ENCODE measurements at places on chromosomes 3 and 15. TPM values are rescaled to one million over a fixed set of nuclear protein-coding genes. Genes with fewer than 3 reads are reported as not detected.
A peak's percentile ranks its signal among the peaks of the same experiment; 100 is the strongest.

LRRC31 gene
- not detected for total RNA-seq

UMPS gene
- 127 TPM for total RNA-seq

TMEM108 gene
- total RNA-seq: 0.49 TPM

DNA sequence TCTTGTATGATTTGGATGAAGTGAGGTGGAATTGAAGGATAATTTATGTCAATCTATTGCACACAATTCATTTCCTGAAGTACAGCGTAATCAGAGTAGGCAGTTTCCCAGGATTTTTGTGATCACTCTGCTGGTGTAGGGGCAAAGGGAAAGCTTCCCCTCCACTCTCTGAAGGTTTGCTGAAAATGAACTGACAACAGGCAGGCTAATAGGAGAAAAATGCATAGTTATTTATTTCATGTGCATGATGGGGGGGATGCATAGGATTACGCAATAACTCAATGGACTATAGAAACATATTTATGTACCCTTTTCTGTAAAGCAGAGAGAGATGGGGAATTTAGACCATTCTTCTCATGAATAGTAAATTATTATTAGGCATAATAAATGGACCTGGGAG lies 872.9 kb downstream of the NAALADL2 start:
- no peaks in the 10 kb centered on the region for H3K36me3 ChIP-seq
- no peaks in the 10 kb centered on the region for H3K27me3 ChIP-seq
- no peak overlapping the region for H3K27ac ChIP-seq
- no peak overlapping the region for H3K4me3 ChIP-seq
- no peak for DNase-seq

GRCh38 chr3:195921334-195921791 lies 13.0 kb upstream of the TNK2 start:
- no peak overlapping the region for H3K4me3 ChIP-seq
- no peaks in the 10 kb centered on the region for H3K27me3 ChIP-seq
- H3K27ac ChIP-seq: no peak overlapping the region
- H3K36me3 ChIP-seq: no peaks in the 10 kb centered on the region
- H3K4me1 ChIP-seq: no peaks in the 10 kb centered on the region

DNA sequence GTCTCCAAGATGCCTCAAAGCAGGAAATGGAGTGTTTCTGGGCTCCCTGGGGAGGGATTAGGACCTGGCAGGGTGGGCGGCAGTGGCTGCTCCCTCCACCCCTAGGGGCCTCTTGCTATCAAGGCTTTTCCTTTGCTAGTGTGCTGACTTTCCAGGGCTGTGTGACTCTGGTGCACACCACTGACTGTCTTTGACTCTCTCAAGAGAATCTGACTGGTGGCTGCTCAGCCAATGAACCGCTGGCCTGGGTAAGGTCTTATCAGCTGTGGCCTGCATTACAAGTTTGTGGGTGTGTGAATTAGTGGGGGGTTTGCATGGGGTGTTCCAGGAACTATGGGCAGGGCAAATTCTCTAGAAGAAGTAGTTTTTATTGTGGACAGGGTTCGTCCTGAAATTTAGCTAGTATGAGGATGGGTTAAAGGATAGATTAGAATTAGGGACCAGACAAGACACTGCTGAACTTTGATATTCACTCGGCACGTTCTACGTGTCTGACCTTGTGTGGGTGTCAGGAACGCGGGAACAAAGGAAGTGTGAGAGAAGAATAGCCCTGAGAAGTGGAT lies 29.5 kb downstream of the SIAH2 start:
- peaks cover 5% of the 10 kb centered on the region for H3K4me1 ChIP-seq
- H3K4me3 ChIP-seq: no peak overlapping the region
- no peaks in the 10 kb centered on the region for H3K27me3 ChIP-seq

DNA sequence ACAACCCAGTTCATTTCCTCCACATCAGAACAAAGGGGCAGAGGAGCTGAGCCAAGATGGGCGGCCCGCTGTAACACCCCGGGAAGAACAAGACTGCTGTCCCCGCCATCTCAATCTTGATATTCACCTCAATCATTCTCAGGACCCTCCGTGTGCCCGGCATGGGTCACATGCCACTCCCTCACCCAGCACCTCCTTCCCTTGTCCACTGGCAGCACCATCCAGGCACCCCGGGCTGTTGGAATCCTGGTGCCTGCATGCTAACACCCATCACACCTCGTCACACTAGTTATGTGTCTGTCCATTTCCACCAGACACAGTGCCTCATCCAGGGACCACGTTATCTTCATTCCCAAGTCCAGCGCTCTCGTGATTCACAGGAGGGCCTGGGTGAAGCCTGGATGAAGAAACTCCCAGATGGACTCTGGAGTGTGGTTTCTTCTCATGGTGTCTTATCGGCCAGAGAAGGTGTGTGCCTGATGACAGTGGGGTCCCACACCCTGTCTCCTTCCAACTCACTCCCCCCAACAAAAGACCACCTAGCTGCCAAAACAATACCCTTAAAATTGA lies 16.7 kb downstream of the MEGF11 start:
- no peak overlapping the region for H3K4me3 ChIP-seq
- no peaks in the 10 kb centered on the region for H3K36me3 ChIP-seq
- no peak overlapping the region for H3K27ac ChIP-seq
- no peak for DNase-seq
- peaks cover 3% of the 10 kb centered on the region for H3K27me3 ChIP-seq

DNA sequence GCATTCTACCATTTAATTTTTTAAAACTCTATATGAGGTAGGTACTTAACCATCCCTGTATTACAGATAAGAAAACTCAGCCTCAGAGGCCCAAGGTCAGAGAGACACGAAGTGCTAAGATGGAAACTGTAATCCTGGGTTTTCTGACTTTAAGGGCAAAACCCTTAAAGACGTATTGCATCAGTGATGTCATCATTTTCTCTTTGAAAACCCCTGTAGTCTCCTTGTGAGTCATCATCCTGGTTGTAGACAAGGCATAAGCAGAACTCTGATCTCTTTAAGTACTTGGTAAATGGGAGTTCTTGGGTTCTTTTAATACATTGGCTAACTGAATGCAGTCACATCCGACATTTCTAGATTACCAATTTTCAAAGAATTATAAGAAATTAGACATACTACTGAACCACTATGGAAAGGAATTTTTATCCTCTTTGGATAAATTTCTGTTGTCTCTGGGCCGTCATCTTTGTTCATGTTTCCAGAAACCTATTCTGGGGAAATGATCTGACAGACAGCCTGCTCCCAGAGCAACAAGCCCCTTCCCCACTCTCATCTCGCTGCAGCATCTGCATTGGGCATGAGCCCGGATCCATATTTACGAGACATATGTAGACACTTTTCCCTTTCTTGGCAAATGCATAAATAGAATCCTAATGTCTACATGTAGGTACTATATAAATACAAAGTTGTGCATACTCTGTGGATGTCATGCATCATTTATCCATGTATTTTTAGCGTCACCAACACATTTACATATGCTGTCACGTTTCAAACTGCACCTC lies 48.7 kb upstream of the MDFIC2 start:
- H3K4me3 ChIP-seq: no peak overlapping the region
- no peaks in the 10 kb centered on the region for H3K27me3 ChIP-seq
- H3K36me3 ChIP-seq: no peaks in the 10 kb centered on the region
- no peaks in the 10 kb centered on the region for H3K4me1 ChIP-seq

CCR3 gene
- not detected for total RNA-seq

GRCh38 chr15:88881775-88882174 lies 13.6 kb downstream of the HAPLN3 start:
- no peaks in the 10 kb centered on the region for H3K36me3 ChIP-seq
- DNase-seq: no peak
- H3K4me1 ChIP-seq: no peaks in the 10 kb centered on the region

DNA sequence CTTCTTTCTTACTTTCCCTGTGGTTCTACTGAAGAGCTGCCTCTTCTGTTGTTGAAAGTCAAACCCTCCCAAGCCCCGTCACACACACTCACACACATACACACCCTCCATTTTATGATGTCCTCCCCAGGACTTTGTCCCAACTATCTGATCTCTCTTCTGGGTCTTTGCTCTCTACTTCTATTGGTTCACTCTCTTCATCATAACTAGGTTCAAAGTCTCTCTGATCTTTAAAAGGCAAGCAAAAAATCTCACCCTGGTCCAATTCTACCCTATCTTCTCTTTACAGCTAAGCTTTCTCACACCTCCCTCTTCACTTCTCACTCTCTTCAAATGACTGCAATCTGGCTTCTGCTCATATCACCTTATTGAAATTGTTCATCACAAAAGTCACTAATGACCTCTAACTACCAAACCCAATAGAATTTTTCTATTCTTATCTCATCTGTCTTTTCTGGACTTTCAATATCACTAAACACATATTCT lies 34.8 kb downstream of the LRRFIP2 start:
- DNase-seq: no peak
- no peaks in the 10 kb centered on the region for H3K27me3 ChIP-seq
- H3K27ac ChIP-seq: peak overlapping the region; percentile 4
- peaks cover under 1% of the 10 kb centered on the region for H3K36me3 ChIP-seq

PDZRN3 gene
- 81.9 TPM for total RNA-seq

DNA sequence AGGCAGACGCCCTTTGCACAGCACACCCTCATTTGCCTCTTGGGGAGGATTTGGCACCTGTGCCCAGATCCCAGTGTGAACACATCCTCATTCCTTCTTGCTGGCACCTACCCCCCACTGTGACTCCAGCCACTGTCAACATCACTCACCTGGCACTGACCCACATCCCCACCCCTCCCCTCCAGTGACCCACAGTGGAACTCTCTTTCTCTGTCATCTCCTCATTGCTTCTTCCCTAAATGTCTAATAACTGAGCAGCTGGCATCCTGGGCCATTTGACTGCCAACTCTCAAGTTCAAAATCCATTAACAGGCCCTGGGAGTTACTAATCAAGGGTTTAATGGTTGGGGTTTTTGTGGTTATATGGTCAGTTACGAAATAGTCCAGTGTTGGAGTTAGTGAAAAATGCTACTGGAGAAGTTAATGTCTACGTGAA lies 14.4 kb downstream of the SNAPC5 start:
- no peak overlapping the region for H3K27ac ChIP-seq
- no peak overlapping the region for H3K4me3 ChIP-seq
- peaks cover 16% of the 10 kb centered on the region for H3K36me3 ChIP-seq
- H3K4me1 ChIP-seq: no peaks in the 10 kb centered on the region
- H3K27me3 ChIP-seq: no peaks in the 10 kb centered on the region

RETNLB gene
- not detected for total RNA-seq

DNA sequence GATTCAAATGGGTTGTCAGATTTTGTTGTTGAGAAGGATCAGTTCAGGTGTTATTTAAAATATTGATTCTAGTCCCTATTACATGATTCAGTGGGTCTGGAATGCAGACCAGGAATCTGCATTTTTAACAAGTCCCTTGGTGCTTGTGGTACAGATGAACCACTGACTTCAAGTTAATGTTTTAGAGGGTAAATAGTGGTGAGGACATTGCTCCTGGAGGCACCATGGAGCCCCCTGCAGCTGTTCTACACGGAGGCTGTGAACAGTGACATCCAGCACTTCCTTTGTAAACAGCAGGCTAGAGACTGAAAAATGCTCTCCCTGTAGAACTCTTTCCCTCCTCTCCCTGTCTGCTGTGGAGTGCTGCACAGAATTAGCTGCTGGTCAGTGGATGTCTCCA lies 4.8 kb upstream of the FSIP1 start:
- H3K4me3 ChIP-seq: no peak overlapping the region
- no peak overlapping the region for H3K27ac ChIP-seq
- H3K36me3 ChIP-seq: no peaks in the 10 kb centered on the region
- no peak for DNase-seq
- H3K4me1 ChIP-seq: peaks cover 8% of the 10 kb centered on the region

- no peaks in the 10 kb centered on the region for H3K27me3 ChIP-seq
- no peaks in the 10 kb centered on the region for H3K36me3 ChIP-seq
- no peak overlapping the region for H3K27ac ChIP-seq
- DNase-seq: no peak
Observed at GRCh38 chr3:59658274-59658673, 608.4 kb upstream of the CFAP20DC start.

DNA sequence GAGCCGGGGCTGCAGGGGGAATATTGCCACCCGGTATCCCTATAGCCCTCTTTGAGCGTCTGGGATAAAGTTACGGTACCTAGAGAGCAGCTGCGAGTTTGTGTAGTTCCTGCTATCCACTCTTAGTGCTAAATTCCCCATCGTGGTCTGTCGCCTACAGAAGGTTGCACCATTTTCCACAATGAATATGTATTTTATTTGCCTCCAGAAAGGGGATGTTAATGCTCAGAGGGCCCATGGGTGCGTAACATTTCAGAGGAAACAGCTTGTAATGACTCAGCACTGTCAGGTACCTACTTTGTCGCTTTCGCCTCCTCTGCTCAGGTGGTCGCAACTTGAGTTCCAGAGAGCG lies 1.1 kb downstream of the SLCO3A1 start:
- peak; percentile 44 for DNase-seq
- H3K27ac ChIP-seq: no peak overlapping the region
- H3K36me3 ChIP-seq: no peaks in the 10 kb centered on the region
- H3K4me3 ChIP-seq: peak overlapping the region; percentile 57
- H3K4me1 ChIP-seq: peaks cover 32% of the 10 kb centered on the region

DOCK3 gene
- total RNA-seq: 1.3 TPM

CSPG4 gene
- 30.6 TPM for total RNA-seq

ADPGK gene
- 32.3 TPM for total RNA-seq

GRCh38 chr3:186985661-186986364 lies 55.5 kb downstream of the ST6GAL1 start:
- no peaks in the 10 kb centered on the region for H3K27me3 ChIP-seq
- peaks cover 13% of the 10 kb centered on the region for H3K36me3 ChIP-seq
- peaks cover 32% of the 10 kb centered on the region for H3K4me1 ChIP-seq
- no peak for DNase-seq
- peak overlapping the region; percentile 67 for H3K27ac ChIP-seq
- H3K4me3 ChIP-seq: no peak overlapping the region

GRCh38 chr15:68663526-68663925 lies 84.7 kb downstream of the CORO2B start:
- no peak overlapping the region for H3K4me3 ChIP-seq
- no peak overlapping the region for H3K27ac ChIP-seq
- no peak for DNase-seq
- peaks cover 6% of the 10 kb centered on the region for H3K4me1 ChIP-seq
- H3K36me3 ChIP-seq: no peaks in the 10 kb centered on the region
- no peaks in the 10 kb centered on the region for H3K27me3 ChIP-seq

DNA sequence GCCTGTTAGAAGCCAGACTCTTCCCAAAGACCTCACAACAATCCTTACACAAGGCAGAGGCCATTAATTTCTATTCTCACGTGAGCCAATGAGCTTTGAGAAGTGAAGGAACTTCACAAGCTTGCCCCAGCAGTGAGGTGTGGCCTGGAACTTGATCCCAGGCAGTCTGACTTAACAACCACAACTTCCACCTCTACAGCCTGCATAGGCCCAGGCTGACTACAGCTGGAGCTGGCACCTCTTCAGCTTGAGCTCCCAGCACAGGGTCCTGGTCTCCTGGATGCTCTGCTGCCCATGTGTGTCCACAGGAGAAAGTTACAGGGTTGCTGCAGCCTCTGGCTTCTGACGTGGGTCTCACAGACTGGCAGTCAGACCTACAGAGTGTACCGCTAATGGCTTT lies 111.0 kb downstream of the ERC2 start:
- H3K27me3 ChIP-seq: no peaks in the 10 kb centered on the region
- H3K27ac ChIP-seq: peak overlapping the region; percentile 79
- no peaks in the 10 kb centered on the region for H3K36me3 ChIP-seq

GRCh38 chr3:123080864-123081562 lies 14.2 kb downstream of the PDIA5 start:
- peaks cover 48% of the 10 kb centered on the region for H3K4me1 ChIP-seq
- H3K27ac ChIP-seq: no peak overlapping the region
- no peak for DNase-seq
